ENCODE measurements at places on chromosomes 2 and 18.

- DNase-seq = peak; percentile 29
These were observed at the start of gene TFCP2L1 for GRCh38 chr2:121284463-121285449. TSS of gene TFCP2L1 (minus strand) at chr2:121285202. CDS start at chr2:121285109, 93 bp downstream.

- no peak for DNase-seq
These were observed 73.1 kb upstream of the PDE1A start for GRCh38 chr2:182499706-182500470.

GRCh38 chr18:49640741-49641140 lies 78.9 kb downstream of the LIPG start:
- DNase-seq = no peak

- no peak for DNase-seq
These were observed 5.8 kb upstream of the IKZF2 start for GRCh38 chr2:213157242-213157641.

DNA sequence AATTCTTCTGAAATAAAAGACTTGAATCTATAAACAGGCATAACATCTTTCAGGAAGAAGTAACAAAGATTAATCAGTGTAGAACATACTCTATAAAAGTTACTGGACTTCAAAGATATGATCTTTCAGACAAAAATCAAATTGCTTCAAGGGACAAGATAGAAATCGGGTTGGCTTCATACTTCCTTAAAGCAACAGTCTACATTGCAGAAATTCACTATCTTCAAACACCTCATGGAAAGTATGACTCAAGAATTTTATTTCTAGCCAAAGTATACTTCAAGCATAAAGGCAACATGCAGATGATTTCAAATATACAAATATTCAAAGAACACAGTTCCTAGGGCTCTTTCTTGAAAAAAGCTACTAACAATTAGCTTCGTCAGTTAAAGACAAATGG lies 240.7 kb downstream of the SRBD1 start:
- DNase-seq = no peak

- no peak for DNase-seq
These were observed 7.1 kb downstream of the TMEM247 start for GRCh38 chr2:46486436-46486835.

- DNase-seq = no peak
These were observed 95.8 kb downstream of the NOL10 start for GRCh38 chr2:10594011-10594410.

DNA sequence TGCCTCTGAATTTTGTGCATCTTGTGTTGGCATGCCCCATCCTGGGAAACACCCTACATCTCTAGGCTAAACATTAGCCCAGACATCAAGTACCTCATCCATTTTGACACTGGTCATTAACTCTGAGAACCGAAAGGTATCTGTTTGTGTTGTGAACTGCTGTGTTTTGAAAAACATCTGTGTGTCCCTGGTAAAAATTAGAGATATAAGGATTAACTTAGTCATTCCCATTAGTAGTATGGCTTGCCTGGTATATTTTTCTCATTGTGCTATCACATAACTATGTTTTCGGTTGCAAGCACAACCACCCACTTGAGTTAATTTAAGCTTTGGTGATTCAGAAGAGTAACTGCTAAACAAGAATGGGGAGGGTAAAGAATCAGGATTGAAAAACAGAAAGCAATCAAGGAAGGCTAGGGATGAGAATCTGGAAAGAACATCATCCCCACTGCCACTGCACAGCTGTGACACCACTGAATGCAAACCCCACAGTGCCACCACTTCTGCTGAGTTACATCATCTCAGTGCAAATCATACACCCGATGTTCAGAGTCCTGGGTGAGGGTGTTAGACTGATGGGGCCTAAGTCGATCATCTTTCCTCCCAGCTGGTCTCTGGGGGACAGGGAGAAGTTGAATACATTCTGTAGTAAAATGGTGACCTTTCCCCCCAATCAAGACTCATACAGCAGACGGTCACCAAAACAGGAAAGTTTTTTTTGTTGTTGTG lies 234.0 kb downstream of the EPHA4 start:
- DNase-seq = no peak

DNA sequence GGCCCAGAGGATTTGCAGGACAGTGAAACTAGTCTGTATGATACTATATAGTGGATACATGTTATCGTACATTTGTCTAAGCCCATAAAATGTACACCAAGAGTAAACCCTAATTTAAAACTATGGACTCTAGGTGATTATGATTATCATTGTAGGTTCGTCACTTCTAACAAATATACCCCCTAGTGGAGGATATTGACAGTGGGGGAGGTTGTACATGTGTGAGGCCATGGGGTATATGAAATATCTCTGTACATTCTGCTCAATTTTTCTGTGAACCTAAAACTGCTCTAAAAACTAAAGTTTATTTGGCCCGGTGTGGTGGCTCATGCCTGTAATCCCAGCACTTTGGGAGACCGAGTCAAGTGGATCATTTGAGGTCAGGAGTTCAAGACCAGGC lies 81.2 kb upstream of the CAB39 start:
- DNase-seq = no peak

DNA sequence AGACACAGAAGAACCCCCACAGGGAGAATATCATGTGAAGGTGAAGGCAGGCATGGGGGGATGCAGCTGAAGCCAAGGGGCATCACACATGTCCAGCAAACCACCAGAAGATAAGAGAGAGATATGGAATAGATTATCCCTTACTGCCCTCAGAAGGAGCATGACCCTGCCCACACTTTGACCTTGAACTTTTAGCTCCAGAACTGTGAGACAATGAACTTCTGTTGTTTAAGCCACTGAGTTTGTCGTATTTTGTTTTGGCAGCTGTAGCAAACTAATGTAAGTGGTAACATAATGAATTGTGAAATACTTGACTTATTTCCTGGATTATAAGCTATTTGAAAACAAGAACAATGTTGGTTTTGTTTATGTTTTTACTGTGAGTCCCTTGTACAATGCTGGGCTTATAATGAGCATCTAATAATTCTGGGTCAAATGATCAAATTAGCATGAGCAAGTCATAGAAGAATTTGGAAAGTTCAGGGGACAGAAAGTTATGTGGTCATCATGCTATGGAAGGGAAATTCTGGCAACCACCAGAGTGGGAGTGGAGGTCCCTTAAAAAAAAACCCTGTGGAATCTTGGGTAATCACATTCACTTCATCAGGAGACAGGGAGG lies 541.0 kb upstream of the KLHL29 start:
- no peak for DNase-seq

DNA sequence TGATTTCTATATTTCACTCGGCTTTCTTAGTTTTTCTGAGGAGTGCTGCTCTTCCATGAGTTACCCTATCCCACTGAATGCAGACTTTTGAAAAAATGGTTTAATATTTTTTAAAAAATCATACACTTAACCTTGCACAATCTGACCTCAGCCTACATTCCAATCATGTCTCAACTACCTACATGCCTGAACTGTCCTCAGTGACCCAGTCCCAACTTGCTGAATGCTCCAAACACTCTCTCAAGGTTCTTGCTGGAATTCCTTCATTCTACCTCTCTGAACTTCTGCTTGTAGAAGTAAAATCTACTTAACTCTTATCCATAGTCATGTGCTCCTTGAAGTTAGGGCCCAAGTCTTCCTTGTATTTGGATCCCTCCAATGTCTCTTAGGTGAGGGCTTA lies 181.6 kb downstream of the XIRP2 start:
- DNase-seq = no peak

DNA sequence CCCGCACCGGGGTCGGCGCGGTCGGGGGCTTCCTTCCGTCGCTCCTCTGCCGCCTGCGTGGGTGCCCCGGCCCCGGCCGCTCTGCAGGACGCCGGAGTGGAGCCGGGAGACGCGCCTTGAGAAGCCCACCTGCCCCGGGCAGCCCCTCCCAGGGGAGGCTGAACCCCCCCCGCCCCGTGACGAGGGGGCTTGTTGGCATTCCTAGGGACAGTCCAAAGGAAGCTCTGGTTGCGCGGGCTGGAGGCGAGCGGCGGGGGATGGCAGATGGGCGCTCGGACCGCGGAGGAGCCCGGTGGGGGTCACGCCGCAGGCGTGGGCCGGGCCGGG lies 133.5 kb upstream of the MGAT5 start:
- DNase-seq = no peak

- no peak for DNase-seq
These were observed 245.8 kb upstream of the SLC39A10 start for GRCh38 chr2:195411219-195411687.

- no peak for DNase-seq
These were observed 8.1 kb downstream of the CHMP1B start for GRCh38 chr18:11859282-11859830.

DNA sequence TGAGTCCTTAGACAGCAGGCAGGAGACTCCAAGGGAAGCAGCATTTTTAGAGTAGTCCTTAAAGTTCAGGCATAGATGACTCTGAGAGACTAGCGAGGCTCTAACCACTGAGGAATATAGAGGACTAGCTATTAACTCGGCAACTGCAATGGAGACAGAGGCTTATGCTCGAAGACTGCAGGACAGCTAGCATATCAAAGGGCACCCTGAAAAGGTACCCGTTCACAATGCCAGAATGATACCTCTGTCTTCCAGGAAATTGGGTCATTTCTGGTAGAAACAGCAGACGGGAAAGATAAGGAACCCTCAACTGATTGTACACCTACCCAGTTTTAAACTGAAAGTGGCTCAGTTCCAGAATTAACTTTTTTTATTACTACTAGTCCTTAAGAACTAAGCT lies 1204.0 kb upstream of the ZEB2 start:
- no peak for DNase-seq
